ENCODE measurements at places on chromosomes 4 and X. TPM values are rescaled to one million over a fixed set of nuclear protein-coding genes. Genes with fewer than 3 reads are reported as not detected.

DNA sequence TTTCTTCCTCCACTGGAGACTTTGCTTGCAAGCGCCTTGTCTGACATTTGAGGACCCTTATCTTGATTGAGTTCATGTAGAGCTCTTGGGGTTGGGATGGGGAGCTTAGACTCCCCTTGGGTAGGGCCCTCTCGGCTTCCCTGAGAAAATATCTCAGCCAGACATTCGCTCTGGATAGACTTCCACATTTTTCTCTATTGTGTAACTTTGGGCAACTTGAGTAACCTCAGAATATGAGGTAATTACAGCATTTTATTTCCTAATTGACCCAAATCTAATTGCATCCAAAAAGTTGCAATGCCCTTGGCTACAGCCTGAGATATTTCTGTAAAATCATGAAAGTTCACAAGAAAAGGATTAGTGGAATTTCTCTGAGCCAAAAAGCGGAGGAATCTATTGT, 102.8 kb upstream of the MXRA5 start:
- DNase-seq: no peak

- DNase-seq: no peak
Observed at GRCh38 chr4:150784305-150784704, 202.4 kb downstream of the MAB21L2 start.

DNA sequence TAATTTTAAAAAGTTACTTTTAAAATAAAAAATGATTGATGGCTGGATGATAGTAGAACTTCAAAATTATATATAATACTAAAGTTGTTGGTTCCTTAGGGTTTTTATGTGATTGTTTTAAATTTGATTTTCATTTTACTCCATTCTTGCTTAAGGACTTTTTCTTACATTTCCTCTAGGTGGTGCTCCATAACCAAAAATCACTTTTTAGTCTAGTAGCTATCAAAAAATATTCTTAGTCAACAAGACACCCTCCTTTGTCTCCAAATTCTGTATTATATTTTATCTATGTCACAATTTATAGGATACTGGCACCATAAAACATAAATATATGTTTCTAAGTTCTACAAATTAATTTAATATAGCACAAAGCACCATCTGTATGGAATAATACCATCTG, 67.2 kb upstream of the BRWD3 start:
- no peak for DNase-seq

- no peak for DNase-seq
Observed at GRCh38 chr4:138645289-138645688, 370.3 kb upstream of the NOCT start.

- DNase-seq: no peak
Observed at GRCh38 chr4:11042760-11043159, 358.2 kb upstream of the CLNK start.

GRCh38 chrX:120755066-120755846, 120.4 kb downstream of the CT47B1 start:
- no peak for DNase-seq

DNA sequence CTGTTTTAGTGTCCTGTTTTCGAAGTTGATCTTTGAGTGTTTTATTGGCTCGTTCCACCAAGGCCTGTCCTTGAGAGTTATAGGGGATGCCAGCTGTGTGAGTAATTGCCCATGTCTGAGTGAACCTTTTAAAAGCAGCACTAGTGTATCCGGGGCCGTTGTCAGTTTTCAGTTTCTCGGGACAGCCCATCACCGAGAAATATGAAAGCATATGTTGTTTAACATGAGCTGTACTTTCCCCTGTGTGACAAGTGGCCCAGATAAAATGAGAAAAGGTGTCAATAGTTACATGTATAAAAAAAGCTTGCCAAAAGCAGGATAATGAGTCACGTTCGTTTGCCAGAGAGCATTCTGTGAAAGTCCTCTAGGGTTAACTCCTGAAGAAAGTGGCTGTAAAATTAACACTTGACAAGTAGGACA, 48.6 kb upstream of the RASSF6 start:
- DNase-seq: no peak

GRCh38 chr4:48255959-48256342, 13.7 kb downstream of the TEC start:
- no peak for DNase-seq

GRCh38 chrX:115038406-115038805, 21.0 kb upstream of the IL13RA2 start:
- DNase-seq: no peak

- no peak for DNase-seq
Observed at GRCh38 chr4:168540086-168540485, 43.2 kb downstream of the PALLD start.

DNA sequence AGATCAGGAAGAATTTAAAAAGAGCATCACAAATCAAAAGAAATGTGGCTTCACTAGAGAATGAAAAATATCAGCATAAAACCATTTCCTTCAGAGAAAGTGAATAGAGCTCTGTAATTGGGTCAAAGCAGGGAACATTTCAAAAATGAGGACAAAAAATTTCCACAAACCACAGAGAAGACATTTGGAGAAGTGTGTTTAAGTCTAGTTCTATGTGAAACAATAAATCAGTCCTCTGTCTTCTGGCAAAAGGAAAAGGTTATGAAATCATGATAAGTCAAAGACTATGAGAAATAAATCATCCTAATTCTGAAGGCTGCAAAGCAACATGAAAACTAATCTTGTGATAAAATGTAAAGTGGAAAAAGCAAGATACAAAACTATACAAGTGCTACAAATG, 27.9 kb downstream of the SMPX start:
- DNase-seq: no peak

DNA sequence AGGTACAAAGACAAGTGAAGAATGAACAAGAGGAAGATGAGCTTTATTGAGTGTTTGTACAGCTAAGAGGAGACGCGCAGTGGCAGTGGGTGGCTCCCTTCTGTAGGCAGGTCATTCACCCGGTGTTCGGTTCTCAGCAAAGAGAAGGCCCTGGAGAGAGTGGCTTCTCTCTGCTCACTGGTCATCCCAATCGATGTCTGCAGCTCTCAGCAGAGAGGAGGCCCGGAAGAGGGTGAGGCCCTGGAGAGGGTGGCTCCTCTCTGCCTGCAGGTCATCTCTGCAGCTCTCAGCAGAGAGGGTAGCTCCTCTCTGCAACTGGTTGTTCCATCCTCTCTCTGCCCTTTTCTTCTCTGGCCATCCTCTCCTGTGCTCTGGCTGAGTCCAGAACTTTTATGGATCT, 126.5 kb downstream of the UGT8 start:
- DNase-seq: no peak

DNA sequence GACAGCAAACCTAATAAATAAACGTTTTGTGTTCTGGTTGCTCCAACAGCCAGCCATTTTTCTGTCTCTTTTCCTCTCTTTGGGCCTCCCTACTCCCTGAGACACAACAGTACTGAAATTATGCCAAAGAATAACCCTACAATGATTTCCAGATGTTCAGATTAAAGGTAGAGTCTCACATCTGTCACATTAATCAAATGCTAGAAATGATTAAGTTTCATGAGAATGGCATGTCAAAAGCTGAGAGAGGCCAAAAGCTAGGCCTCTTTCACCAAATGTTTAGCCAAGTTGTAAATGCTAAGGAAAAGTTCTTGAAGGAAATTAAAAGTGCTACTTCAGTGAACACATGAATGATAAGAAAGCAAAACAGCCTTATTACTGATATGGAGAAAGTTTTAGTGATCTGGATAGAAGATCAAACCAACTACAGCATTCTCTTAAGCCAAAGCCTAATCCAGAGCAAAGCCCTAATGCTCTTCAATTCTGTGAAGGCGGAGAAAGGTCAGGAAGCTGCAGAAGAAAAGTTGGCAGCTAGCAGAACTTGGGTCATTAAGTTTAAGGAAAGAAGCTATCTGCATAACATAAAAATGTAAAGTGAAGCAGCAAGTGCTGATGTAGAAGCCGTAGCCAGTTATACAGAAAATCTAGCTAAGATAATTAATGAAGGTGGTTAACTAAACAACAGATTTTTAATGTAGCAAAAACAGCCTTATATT, 182.1 kb upstream of the NUDT6 start:
- DNase-seq: no peak

The PABPC4L gene
- total RNA-seq: 1.5 TPM

The GRID2 gene
- total RNA-seq: 0.63 TPM

The HEPH gene
- 30.0 TPM for total RNA-seq

The SPATA18 gene
- 6.3 TPM for total RNA-seq

The CFAP99 gene
- total RNA-seq: not detected

Data from tibial nerve (tissue), 4 donors.